RCC 7860 (cell line): ENCODE measurements at places on chromosomes 1 and 21.
A peak's percentile ranks its signal among the peaks of the same experiment; 100 is the strongest.

DNA sequence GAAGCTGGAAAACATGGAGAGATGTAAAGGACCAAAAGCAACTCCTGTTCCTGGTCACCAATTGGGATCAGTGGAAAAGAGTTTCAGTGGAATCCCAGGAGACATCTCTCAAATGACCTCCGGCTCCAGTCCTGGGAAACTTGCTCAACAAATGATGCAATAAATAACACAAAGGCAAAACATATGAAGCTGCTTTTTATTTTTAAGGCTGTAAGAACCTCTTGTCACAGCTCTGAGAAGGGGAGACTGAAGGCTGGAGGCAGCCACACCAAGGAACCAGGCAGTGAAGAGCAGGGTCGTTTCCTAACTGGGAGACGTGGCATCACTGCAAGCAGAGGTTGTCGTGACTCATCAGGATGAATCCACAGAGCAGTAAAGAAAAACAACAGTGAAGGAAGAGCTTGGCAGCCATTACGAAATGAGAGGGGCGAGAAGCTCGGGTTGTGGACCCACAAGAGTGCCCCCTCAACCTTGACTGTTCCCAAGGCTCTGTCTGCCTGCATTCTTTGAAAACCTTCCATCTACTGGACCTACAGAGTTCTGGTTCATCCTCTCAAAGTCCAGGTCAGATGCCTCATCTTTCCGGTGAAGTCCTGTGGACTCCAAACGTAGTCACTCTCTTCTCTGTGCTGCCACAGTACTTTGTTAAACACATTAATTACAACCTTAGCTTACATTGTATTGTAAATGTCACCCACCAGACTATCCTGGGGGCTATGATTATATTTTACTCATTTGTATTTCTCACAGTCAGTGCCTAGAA, 32.1 kb downstream of the JAK1 start:
- DNase-seq = peak; percentile 74

- no peak for DNase-seq
Measured at GRCh38 chr1:41428738-41429640, 55.5 kb downstream of the EDN2 start.

DNA sequence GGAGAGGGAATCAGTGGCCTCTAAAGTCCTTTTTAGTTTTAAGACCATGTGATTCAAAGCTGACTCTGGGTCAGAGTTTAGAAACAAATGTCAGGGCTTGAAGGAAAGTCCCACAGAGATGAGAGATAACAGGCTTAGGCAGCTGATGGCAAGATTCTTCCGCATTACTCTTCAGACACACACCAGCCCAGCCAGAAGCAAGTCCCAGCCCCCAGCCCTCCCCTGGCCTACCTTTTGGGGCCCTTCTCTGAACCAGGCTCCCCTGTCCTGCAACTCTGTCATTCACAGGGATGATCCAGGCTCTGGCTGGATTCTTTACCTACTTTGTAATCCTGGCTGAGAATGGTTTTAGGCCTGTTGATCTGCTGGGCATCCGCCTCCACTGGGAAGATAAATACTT, 13.1 kb upstream of the CASQ1 start:
- DNase-seq = no peak

DNA sequence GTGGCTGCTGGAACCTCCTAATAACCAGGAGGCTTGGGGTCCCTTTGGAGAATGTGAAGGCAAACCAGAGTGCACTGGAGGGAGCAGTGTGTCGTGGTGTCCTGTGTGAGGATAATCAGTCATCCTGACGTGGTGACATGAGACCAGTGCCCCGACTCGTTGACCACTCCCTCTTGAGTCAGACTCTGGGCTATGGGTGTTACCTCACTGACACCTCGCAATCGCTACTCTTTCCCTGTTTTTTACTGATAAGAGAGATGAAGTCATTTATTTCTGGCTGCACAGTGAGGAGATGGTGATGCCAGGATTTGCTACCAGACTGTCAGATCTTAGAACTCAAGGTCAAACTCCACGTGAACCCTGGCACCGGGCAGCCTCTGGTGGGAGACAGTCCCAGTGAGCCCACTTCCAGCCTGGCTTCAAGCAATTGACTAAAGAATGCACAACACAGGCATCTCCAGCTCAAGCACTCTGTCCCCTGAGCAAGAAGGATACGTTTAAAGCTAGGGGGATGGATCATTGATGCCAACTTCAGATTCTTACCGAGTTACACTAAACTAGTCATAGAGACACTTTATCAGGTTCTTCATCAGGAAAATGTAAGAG, 30.3 kb downstream of the UBASH3A start:
- DNase-seq = no peak

GRCh38 chr1:29736582-29737188, 500.4 kb downstream of the PTPRU start:
- peak; percentile 13 for DNase-seq

- DNase-seq = no peak
Measured at GRCh38 chr1:185495007-185495406, 178.0 kb upstream of the IVNS1ABP start.
